Left colon (tissue), 2 donors: ENCODE measurements at places on chromosomes 5 and 9.
A peak's percentile ranks its signal among the peaks of the same experiment; 100 is the strongest.

GRCh38 chr5:179978792-179979191, 71.1 kb upstream of the TBC1D9B start:
- no peak for DNase-seq

DNA sequence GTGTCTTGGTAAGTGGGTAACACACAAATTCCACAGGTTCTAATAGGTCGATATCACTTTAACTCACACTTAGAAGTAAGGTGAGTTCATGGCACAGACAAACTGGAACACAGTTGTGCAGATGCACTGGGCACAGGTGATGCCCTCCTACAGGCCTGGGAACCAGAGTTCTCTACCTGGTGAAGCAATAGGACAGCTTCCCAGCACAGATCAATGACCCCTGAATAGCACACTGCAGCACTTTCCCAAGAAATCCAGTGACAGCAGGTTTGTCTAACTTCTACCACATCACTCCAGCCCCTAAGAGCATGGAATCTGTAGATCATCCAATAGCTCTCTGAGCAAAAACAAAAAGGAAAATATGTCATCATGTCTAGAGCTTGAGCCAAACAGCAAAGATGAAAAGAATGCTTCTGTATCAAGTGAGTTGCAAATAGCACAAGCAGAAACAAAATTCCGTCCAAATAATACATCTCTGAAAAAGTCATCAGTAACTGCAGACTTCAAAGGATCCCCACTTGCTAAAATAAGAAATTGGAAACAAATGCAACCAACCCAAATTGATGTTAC, 33.5 kb downstream of the MOCS2 start:
- DNase-seq, result no peak

DNA sequence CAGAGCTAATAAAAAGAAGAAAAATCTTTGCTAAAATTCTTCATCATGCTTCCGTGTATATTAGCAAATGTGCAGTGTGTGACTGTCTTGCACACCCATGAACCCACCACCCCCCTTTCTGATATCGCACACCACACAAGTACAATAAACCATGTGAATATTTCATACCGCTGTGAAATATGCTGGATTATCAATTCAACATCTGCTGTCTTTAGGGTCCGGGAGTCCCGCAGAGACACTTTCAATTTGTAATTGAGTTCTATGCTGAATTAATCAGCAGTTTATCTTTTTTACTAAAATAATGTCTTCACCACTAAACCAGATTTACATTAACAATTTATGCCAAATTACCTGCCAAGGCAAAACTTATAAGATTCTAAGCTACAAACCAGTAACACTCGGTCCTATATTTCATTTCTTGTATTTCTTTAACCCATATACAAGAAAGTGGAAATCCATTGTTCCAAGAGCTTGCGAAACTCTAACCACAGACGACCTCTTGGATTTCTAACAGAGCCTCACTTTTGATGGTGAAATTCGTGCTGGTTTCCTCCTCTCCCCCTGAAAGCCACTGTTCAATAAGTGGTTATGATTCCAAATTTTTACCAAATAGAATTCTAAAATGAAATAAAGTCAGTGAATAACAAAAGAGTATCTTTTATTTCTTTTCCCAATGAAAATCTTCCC, 44.2 kb downstream of the PSMB7 start:
- DNase-seq, result no peak

DNA sequence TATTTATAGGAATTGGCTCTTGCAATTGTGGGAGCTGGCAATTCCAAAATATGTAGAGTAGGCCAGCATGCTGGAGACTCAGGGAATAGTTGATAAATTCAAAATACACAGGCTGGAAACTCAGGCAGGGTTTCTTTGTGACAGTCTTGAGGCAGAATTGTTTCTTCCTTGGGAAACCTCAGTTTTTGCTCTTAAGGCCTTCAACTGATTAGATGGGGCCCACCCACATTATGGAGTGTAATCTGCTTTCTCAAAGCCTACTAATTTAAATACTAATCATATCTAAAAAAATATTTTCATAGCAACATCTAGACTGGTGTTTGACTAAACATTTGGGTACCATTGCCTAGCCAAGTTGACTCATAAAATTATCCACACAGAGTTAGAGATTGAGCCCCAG, 27.6 kb downstream of the CWC27 start:
- DNase-seq, result no peak

- no peak for DNase-seq
Observed at GRCh38 chr5:38051711-38052511, 206.4 kb upstream of the EGFLAM start.

- no peak for DNase-seq
Observed at GRCh38 chr9:133707065-133707762, 30.9 kb downstream of the SARDH start.

- DNase-seq, result no peak
Observed at GRCh38 chr9:111937301-111937700, 40.7 kb downstream of the UGCG start.

DNA sequence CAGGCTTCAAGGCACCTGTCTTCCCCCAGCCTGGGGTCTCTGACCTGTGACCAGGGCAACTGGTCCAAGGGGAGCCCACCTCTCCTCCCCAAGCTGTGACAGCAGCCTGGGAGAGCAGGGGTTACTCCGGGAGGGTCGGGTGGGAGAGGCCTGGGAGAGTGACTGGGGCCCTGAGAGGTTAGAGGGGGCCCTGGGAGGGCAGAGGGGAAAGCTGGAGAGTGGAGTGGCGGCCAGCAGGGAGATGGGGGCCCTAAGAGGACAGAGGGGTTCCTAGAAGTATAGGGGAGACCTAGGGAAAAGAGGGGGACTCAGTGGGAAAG, 302 bp downstream of the LCN9 start:
- no peak for DNase-seq

DNA sequence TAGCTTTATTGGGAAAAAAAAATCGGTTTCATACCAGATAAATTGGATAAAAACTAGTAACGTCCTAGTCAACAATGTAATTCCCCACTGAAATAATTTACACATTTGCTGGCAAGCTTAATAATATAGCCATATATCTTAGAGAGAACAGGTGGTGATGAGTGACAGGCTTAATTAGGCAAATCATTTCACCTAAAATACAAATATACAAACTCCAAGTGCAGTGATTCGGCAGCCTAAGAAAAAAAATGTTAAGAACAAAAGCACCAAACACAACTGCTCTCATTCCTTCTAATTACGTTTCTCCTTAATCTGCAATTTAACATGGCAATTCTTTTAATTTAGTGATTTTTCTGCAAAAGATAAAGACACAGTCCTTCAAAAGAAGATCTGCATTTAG, 56.0 kb upstream of the SLC25A51 start:
- no peak for DNase-seq

GRCh38 chr5:143931476-143931875, 119.5 kb downstream of the HMHB1 start:
- DNase-seq, result peak; percentile 27
